ENCODE measurements at places on chromosomes 16 and 17.
A peak's percentile ranks its signal among the peaks of the same experiment; 100 is the strongest.

- DNase-seq, result no peak
- H3K4me1 ChIP-seq, result peaks cover 24% of the 10 kb centered on the region
- H3K4me3 ChIP-seq, result no peak overlapping the region
- no peak overlapping the region for H3K27ac ChIP-seq
- H3K27me3 ChIP-seq, result peaks cover 77% of the 10 kb centered on the region
These were observed 479.1 kb downstream of the SLC39A11 start for GRCh38 chr17:72613396-72613795.

DNA sequence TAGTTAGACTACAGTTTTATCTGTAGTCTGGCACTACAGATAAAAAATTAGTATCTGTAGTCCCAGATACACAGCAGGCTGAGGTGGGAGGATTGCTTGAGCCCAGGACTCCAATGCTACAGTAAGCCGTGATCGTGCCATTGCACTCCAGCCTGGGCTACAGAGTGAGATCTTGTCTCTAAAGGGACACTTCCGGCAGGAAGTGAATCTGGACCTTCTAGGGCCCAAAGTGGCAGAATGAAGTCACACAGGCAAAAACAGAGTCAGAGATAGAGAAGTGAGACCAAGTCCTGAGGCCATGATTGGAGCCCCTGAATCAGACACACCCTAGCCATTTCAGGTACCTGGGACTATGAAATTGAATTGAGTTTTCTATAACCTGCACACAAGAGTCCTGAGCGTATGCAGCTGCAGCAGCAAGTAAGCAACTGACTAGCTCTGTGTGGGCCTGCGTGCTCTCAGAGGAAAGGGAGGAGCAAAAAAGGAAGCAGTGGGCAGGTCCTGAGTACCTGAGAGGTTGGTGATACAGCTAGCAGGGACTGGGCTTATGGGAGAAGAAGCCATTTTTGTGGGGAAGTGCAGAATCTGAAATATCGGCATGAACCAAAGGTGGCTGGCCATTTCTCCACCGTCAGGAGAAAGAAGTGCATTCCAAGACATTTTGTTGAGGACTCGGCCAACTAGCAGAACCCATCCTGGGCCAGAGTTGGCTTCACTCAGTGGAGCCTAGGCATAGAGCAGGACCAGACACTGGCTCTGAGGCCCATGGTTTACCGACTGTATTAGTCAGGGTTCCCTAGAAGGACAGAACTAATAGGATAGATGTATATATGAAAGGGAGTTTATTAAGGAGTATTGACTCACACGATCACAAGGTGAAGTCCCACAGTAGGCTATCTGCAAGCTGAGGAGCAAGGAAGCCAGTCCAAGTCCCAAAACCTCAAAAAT, 27.2 kb upstream of the BRD7 start:
- H3K27me3 ChIP-seq, result peaks cover 5% of the 10 kb centered on the region
- DNase-seq, result peak; percentile 30
- no peaks in the 10 kb centered on the region for H3K36me3 ChIP-seq

DNA sequence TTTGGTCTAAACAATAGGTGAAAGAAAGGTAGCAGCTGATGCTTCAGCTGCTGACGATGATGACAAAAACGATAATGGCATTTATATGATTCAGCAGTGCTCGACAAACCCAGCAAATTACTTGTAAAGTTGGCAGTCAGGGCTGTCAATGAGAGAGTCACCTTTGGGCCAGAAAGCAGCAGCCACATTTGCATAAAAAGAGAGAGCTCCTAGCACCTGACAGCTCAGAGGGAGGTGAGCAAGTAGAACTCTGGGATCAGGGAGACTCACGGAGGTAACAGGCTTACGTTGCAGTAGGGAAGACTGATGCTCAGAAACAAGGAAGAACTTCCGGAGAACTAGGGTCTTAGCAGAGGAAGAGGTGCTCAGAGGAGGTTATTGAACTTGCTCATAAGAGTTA, 291.9 kb upstream of the ZFHX3 start:
- no peaks in the 10 kb centered on the region for H3K4me1 ChIP-seq
- H3K4me3 ChIP-seq, result no peak overlapping the region
- no peaks in the 10 kb centered on the region for H3K27me3 ChIP-seq

GRCh38 chr17:78707016-78707415, 75.1 kb downstream of the CYTH1 start:
- H3K36me3 ChIP-seq, result peaks cover 56% of the 10 kb centered on the region
- no peak overlapping the region for H3K4me3 ChIP-seq
- H3K27ac ChIP-seq, result peak overlapping the region; percentile 14
- no peak for DNase-seq

- DNase-seq, result no peak
- H3K4me1 ChIP-seq, result peaks cover 48% of the 10 kb centered on the region
- no peak overlapping the region for H3K27ac ChIP-seq
These were observed 2.8 kb upstream of the CD2BP2 start for GRCh38 chr16:30357715-30358576.

- no peaks in the 10 kb centered on the region for H3K4me1 ChIP-seq
- H3K36me3 ChIP-seq, result peaks cover 8% of the 10 kb centered on the region
- no peak overlapping the region for H3K27ac ChIP-seq
- peaks cover 97% of the 10 kb centered on the region for H3K27me3 ChIP-seq
- DNase-seq, result no peak
- H3K4me3 ChIP-seq, result no peak overlapping the region
These were observed 1.5 kb upstream of the SOX9 start for GRCh38 chr17:72119077-72119872.

DNA sequence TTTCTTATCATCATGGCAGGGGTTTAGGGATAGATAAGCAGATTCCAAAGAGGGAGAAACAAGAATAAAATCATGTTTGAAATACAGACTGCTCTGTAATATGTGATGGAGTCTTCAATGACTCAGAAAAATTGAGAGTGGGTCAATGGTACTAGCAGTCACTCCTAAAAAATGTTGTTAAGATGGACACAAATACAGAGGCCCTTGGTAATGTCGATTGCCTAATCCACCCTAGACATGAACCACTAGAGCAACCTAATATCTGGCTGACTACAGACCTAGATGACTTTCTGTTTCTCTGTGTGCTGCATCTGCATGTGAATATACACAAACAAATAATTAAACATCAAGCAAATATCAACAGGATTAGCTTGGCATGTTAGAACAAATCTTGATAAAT, 135.8 kb downstream of the CDH8 start:
- H3K27me3 ChIP-seq, result no peaks in the 10 kb centered on the region
- H3K36me3 ChIP-seq, result no peaks in the 10 kb centered on the region
- no peak for DNase-seq
- H3K4me3 ChIP-seq, result no peak overlapping the region
- H3K27ac ChIP-seq, result no peak overlapping the region

GRCh38 chr17:82399041-82399441, 19.1 kb upstream of the HEXD start:
- no peak overlapping the region for H3K27ac ChIP-seq
- no peak for DNase-seq
- H3K4me1 ChIP-seq, result peaks cover 22% of the 10 kb centered on the region
- H3K36me3 ChIP-seq, result peaks cover 14% of the 10 kb centered on the region

DNA sequence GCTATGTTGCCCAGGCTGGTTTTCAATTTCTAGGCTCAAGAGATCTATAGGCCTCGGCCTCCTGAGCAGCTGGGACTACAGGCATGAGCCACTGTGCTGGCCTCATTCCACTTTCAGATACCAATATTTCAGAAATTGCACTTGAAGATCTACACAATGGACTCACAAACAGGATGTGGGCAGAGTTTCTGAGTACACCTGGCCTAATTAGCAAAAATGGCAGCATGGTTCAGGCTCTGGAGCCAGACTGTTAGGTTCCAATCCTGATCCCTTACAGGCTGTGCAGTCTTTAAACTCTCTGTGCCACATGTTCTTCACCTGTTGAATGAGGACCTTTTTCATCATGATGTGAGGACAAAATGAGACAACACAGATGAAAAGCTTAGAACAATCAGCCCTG, 32.2 kb downstream of the RNF157 start:
- H3K36me3 ChIP-seq, result peaks cover 73% of the 10 kb centered on the region
- H3K4me1 ChIP-seq, result peaks cover 78% of the 10 kb centered on the region
- H3K27ac ChIP-seq, result peak overlapping the region; percentile 91

DNA sequence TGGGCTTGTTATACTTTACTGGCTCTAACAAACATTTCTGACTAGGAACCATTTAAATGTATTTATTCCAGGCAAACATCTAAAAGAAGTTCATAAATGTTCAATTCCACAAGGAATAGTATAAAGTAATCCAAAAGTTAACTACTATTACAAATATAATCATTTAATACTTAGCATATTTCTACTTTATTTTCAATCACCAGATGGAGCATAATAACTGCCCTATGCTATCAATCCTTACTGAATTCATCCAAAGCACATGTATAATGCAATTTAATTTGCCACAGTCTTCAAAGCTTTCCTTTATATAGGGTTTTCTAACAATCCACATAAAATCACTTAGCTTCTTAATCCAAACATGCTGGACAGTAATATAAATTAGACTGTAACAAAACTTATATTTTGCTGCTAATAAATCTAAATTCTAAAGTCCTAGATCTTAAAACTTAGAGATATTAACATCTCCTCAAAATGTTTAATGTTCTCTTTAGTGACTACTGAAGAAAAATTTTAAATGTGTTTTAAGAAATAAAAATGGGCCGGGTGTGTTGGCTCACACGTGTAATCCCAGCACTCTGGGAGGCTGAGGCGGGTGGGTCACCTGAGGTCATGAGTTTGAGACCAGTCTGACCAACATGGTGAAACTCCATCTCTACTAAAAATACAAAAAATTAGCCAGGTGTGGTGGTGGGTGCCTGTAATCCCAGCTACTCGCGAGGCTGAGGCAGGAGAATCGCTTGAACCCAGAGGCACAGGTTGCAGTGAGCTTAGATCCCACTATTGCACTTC, 5.9 kb downstream of the MEIOB start:
- no peaks in the 10 kb centered on the region for H3K4me1 ChIP-seq
- no peak overlapping the region for H3K4me3 ChIP-seq
- no peak overlapping the region for H3K27ac ChIP-seq
- no peak for DNase-seq
- peaks cover 28% of the 10 kb centered on the region for H3K27me3 ChIP-seq

DNA sequence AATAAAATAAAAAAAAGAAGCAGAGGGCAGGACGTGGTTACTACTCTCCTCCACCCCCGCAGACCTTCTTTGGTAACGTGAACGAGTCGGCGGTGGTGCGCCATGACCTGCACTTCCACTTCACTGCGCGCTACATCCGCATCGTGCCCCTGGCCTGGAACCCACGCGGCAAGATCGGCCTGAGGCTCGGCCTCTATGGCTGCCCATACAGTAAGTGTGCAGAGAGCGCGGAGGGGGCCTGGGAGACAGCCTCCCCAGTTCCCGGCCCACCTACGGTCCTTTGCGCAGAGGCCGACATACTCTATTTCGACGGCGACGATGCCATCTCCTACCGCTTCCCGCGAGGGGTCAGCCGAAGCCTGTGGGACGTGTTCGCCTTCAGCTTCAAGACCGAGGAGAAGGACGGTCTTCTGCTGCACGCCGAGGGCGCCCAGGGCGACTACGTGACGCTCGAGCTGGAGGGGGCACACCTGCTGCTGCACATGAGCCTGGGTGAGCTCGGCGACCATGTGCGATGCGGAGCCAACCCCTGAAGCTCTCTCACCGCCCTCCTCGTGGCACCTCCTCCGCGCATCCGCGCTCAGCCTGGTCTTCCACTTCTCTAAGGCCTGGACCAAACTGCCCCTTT, 2.7 kb downstream of the CNTNAP1 start:
- H3K36me3 ChIP-seq, result peaks cover 3% of the 10 kb centered on the region
- peaks cover 35% of the 10 kb centered on the region for H3K4me1 ChIP-seq
- no peak for DNase-seq
- peaks cover 79% of the 10 kb centered on the region for H3K27me3 ChIP-seq

- DNase-seq, result peak; percentile 33
- H3K27ac ChIP-seq, result no peak overlapping the region
- no peaks in the 10 kb centered on the region for H3K36me3 ChIP-seq
These were observed 9.5 kb upstream of the GUCY2D start for GRCh38 chr17:7992924-7993323.

DNA sequence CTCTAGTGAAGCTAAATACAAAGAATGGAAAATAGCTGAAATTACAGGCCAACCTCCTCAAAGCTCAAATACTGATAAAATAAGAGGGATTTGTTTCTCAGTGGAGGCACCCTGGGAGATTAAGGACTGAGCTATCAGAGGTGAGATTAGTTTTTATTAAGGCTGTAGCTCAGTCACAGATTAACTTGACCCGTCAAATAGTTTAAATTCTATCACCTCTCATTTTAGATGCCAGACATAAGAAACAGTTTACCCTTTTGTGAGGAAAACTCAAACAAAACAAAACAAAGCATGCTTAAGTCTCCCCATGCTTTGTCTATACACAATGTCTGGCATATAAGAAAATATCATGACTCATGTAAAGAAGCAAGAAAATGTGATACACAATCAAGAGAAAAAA, 208.3 kb upstream of the PMFBP1 start:
- no peaks in the 10 kb centered on the region for H3K27me3 ChIP-seq
- H3K36me3 ChIP-seq, result no peaks in the 10 kb centered on the region
- no peak overlapping the region for H3K4me3 ChIP-seq
- no peaks in the 10 kb centered on the region for H3K4me1 ChIP-seq

GRCh38 chr16:19517424-19518089, 4.3 kb downstream of the GDE1 start:
- H3K36me3 ChIP-seq, result peaks cover 41% of the 10 kb centered on the region
- peaks cover 49% of the 10 kb centered on the region for H3K4me1 ChIP-seq
- H3K4me3 ChIP-seq, result no peak overlapping the region

- peaks cover 12% of the 10 kb centered on the region for H3K4me1 ChIP-seq
- peaks cover 45% of the 10 kb centered on the region for H3K27me3 ChIP-seq
These were observed 19.9 kb upstream of the PLLP start for GRCh38 chr16:57304169-57305061.

DNA sequence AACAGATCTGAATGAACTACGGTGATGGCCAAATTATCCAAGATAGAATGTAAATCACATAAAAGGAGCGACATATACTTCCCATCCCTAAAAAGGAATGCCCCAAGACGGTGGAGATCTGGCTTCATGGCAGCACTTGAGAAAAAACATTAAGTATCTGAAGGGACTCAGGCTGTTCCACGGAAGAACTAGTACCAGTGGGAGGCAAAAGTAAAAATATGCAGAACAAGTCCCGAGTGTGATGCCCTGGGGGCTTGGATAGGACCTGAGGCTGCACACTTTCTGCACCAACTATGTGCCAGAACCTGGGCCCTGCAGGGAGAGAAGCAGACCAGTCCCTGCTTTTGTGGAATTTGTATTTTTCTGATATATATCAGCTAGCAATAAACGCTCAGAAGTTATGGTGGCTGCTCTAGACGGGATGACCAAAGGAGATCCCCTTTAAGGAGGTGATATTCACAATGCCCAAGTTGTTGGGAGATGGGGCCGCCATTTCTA, 539 bp upstream of the CKLF start:
- H3K27ac ChIP-seq, result peak overlapping the region; percentile 92
- peaks cover 41% of the 10 kb centered on the region for H3K36me3 ChIP-seq
- DNase-seq, result no peak
- H3K4me3 ChIP-seq, result peak overlapping the region; percentile 89
- H3K27me3 ChIP-seq, result peaks cover 4% of the 10 kb centered on the region
- H3K4me1 ChIP-seq, result peaks cover 81% of the 10 kb centered on the region

All from activated naive CD4-positive, alpha-beta T cell treated with anti-CD3 and anti-CD28 coated beads, Interleukin-2, amount 10 ng/mL, durations not matched to agents 7 days and 5 days (primary cell).